ENCODE measurements at places on chromosomes 12 and 14.

DNA sequence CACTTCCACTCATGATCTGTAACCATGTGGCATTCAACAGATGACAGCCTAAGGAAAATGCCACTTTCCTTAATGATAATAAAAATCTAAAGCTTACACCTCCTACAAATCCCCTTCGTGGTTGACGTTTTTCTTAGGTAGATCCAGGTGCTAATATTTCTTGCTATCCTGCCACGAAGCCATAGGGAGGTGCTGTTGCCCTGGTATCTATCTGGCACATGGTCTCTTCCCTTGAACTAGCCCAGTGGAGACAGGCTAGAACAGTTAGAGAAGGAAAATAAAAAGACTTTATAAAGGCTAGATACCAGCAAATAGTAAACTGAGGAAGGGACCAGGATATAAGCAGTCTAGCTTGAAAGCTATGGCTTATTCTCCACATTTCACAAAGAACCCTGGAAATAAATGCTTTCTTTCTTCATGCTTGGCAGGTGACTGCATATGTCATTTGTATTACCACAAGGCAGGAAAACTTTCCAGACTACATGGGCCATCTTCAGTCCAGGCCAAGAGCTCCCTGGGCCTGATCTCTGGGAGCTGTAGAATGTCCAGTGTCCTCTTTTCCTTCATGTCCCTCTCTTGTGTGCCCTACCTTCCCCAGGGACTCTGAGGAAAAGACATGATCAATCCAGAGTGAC, 15.3 kb downstream of the SPIC start:
- peak; percentile 24 for DNase-seq

- DNase-seq: no peak
Observed at GRCh38 chr12:41881891-41882805, 262.5 kb downstream of the GXYLT1 start.

DNA sequence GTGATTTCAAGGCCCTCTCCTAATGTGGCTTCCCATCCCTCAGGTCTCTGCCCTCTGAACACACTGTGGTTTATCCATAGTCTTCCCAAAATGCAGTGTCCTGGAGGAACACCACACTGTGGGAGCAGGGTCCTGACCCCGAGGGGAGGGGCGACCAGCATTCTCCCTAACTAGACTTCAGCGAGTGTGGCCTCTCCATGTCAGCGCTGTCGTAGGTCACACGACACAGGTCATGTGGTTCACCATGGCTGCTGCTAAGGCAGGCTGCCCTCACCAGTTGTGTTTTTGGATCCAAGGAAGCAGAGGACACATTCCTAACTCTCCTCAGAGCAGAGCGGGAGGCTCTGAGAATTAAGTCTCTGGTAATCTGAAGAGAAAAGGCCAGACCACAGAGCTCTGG, 50.5 kb downstream of the SSH1 start:
- DNase-seq: no peak

GRCh38 chr12:128170181-128170580, 96.8 kb upstream of the TMEM132C start:
- DNase-seq: no peak

DNA sequence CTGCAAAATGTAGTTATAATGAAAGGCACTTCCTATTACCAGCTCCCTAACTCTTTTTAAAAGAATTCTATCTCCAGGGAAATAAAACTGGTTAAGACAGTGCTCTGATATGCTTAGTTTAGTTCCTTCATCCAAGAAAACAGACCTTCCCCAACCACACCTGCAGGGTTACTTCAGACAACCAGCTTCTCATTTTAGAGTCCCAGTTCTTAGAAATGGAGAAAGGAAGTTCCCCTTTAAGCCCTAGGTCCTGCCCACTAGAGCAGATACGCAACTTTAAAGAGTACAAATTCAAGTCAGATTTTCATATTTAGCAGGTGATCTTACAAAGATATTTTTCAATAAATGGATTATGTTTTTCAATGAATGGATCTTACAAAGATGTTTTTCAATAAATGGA, 4.4 kb upstream of the WSB2 start:
- no peak for DNase-seq

DNA sequence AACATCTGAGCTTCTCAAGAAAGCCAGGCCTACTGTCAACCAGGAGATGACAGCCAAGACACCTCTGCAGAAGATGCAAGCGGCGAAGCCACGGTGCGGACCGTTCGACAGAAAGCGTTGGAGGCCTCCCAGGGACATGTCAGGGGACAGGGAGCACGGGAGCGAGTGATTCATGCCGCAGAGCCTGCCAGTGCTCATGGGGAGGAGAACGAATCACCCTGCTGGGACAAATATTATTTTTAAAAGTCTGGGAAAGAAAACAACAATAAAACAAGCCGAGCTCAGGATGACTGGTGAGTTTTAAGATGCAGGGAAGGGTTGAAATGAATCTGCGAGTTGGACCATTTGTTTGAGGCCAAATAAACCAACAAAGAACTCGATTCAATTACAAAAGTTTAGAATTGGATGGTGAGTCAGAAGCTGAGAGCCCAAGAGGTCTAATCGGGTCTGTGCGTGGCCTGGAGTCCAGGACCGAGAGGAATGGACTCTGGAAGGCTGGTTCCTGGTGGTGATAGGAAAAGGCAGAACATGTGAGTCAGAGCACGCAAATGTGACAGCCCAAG, 91.0 kb downstream of the RBM19 start:
- no peak for DNase-seq

DNA sequence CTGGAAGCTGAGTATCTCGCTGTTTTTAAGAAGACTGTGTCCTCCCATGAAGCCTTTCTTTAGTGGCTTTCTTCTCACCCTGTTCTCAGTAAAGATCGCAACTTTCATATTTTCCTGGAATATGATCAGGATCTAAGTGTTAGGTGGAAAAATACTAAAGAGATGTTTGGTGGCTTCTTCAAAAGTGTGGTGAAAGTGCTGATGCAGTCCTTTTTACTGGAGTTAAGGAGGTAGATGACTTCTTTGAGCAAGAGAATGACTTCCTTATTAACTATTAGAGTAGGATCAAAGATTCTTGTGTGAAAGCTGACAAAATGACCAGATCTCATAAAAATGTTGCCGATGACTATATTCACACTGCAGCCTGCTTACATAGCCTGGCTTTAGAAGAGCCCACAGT, 141.6 kb downstream of the SLC5A8 start:
- DNase-seq: no peak

- no peak for DNase-seq
Observed at GRCh38 chr12:88182416-88182815, 40.3 kb downstream of the TMTC3 start.

- DNase-seq: no peak
Observed at GRCh38 chr12:7150356-7150755, 20.2 kb downstream of the CLSTN3 start.

DNA sequence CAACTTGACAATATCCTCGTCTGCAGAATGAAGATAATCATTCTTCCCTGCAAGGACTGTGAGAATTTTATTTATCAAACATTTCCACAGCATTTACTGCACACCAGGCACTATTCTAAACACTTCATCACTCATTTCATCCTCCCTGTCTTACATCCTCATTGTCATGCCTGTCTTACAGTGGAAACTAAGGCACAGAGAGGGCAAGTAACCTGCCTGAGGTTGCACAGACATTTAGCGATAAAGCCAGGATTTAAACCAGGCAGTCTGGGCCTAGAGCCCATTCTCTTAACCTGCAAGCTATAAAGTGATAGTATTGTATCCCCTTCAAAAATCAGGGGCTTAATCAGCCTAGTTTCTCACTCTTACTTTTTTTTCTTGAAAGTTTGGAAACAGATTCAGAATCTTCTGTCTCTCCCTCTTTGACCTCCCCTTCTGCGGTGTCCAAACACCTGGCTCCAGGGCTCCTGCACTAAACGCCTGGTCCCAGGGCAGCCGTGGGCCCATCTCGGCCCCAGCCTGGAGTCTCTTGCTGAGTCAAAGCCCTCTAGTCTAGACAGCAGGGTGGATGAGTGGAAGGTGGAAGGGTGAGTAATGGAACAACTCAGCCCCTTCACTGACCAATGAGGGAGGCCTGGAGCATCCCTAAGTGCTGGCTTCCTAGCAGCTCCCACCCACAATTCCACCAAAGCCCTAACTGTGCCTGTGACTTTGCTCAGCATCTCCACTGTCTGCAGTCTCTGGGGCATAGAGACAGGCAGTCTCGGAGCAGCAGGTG, 12.5 kb downstream of the ISM2 start:
- no peak for DNase-seq

DNA sequence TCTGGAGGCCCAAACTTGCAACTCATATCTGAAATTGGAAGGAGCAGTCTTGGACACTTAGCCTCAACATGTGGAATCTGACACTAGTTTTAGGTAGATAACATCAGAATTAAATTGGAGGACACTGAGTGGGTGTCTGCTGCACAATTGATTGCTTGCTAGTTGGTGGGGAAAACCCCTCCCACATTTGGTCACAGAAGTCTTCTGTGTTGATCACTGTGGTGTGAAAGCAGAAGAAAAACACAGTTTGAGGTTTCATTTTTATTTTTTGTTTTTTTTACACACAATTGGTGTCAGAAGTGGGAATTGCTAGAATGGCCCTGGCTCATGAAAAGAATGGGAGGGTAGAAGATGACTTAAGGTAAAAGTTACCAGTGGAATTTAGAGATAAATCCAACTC, 78.0 kb upstream of the CD163 start:
- DNase-seq: no peak

DNA sequence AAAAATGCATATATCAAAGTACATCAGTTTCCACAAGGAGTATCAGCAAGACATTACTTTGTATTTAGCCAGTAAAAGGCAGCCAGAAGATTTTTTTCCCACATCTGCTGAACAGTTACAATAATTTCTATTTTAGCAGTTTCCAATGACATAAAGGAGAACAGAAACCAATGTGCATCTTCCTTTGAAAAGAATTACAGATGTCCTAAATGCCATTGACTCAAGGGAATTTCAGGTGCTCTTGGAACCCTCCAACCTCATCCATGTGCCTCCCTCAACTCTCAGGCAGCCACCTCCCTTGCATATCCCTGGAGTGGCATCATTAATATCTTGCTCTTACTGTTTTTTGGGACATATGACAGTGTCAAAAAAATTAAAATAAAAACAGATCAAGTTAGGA, 62.2 kb upstream of the ST8SIA1 start:
- DNase-seq: no peak

GRCh38 chr14:86193756-86194155, 663.8 kb downstream of the FLRT2 start:
- no peak for DNase-seq

GRCh38 chr12:124738636-124739467, 124.8 kb downstream of the SCARB1 start:
- DNase-seq: no peak

DNA sequence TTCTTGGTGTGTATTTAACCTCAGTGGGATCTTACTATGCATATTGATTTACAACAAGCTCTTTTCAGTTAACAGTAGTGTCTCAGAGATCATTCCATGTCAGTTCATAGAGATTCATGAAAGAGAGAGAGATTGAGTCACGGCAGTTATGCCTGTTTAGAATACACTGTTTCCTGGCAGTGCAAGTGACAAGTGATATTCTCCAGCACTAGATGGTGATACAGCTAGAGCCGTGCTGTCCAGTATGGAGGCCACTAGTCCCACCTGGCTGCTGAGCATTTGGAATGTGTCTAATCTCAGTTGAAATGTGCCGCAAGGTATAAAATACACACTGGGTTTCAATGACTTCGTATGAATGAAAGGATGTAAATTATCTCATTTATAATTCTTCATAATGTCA, 184.4 kb downstream of the SUDS3 start:
- no peak for DNase-seq

DNA sequence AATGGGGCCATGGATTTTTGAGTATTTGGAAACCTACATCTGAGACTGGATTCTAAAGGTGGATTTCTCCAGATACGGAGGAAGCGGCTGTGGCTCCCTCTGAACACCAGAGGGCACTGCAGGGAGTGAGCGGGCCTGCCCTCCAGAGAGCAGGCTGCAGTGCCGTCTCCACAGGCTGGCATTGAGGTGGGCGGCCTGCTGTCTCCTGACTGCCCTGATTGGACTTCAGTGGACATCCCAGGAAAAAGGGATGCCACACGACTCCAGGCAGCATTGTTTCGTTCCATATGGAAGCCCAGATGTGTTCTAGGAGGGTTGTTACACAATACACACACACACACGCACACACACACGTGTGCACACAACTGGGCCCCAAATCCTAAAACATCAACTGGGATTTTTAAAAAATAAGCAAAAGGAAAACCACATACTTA, 20.9 kb upstream of the ANO2 start:
- peak; percentile 27 for DNase-seq

GRCh38 chr12:51217968-51218606, at the start of gene POU6F1:
Gene POU6F1 (minus strand): TSS chr12:51218062. CDS start chr12:51206836, 11,226 bp downstream.
- DNase-seq: peak; percentile 68

GRCh38 chr14:22526744-22527143, 62.3 kb downstream of the DAD1 start:
- no peak for DNase-seq

- no peak for DNase-seq
Observed at GRCh38 chr12:3633396-3633795, 119.5 kb downstream of the CRACR2A start.

DNA sequence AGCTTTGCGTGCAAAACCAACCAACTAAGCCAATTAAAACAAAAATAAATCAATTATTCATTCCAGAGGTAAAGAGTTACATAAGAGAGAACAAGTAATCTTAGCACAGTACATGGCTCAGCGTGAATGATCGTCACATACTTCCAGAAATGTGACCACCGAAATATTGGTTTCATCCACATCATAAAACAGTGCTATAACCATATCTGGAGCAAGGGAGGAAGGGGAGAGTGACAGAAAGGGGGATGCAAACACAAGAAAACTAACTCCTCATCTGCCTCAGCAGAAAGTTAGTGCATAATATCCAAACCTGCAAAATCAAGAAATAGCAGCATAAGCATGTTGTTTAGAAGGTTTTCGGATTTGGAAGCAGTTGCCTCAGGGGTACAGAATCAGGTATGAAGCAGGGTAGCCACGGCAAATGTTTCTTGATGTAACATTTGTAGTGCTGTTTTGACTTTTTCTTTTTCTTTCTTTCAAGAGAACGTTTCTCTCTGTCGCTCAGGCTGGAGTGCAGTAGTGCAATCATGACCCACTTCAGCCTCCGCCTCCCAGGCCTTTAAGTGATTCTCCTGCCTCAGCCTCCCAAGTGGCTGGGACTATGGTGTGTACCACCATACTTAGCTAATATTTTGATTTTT, 93.9 kb upstream of the EGLN3 start:
- DNase-seq: no peak

GRCh38 chr14:92964124-92965109, 41.5 kb downstream of the CHGA start:
- no peak for DNase-seq

DNA sequence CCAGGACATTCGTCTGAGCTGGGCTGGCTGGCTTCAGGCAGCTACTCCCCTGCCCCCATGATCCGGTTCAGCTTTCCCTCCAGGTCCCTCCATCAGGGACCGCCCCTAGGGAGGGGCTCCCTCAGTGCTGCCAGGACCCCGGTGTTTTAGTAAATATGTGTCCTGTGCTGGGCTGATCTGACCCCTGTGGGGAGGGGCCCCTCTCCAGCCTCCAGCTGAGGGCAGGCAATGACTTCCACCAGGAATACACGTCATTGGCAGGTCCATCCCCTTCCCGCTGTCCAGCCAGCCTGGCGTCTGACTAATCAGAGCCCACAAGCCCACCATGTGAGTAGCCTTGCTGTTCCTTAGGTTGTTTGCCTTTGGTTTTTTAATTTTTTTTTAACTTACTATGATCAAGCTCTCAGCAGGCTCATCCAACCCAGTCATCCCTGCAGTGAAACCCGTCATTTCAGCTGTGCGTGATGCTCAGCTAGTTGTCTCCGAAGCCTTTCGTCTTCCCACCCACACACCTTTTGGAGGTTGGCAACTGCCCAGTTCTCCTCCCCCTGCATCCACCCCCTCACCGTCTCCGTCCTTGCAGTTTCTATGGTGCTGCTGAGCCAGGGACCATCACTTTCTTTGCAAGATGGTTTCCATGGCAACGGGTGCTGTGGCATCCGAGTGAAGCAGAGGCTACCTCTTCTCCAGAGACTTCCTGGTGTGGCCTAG, 16.0 kb upstream of the SERPINA4 start:
- DNase-seq: no peak
